ENCODE measurements at places on chromosomes 6 and 20.

GRCh38 chr6:47674673-47675072 lies 23.7 kb upstream of the ADGRF4 start:
- no peak for DNase-seq

DNA sequence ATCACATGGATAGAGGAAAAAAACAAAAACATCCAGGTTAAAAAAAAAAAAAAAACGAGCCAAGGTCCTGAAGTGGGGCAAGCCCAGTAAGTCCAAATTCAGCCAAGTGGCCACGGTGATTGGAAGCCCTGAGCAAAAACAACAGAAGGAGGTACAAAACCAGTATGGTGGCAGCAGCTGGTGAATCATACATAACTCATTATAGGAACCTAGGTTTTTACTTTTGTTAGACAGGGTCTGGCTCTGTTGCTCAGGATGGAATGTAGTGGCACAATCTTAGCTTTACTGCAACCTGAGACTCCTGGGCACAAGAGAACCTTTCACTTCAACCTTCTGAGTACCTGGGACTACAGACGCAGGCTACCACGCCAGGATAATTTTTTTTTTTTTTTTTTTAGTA lies 22.7 kb upstream of the MYB start:
- no peak for DNase-seq

GRCh38 chr6:37565267-37566110 lies 65.8 kb upstream of the CCDC167 start:
- DNase-seq, result no peak

DNA sequence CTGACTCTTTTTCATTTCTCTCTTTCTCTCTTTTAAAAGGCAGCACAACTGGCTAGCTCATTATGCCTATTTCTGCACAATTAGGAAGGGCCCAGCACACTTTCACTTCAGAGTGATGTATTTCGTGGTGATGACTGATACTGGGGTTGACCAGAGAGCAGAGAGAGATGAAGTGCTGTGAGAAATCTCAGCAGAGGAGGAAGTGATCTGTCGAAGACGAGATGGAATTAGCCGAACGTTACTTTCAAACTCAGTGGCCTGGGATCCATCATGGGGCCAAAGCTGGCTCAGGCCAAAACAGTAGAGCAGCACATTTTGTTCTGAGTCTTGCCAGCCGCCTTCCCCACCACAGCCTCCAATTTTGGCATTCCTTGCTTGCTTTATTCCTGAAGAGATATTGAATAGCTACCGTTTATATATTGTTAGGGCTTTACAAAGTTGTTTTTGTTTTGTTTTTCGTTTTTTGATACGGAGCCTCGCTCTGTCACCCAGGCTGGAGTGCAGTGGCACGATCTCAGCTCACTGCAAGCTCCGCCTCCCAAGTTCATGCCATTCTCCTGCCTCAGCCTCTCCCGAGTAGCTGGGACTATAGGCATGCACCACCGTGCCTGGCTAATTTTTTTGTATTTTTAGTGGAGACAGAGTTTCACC lies 213.2 kb upstream of the ECI2 start:
- DNase-seq, result no peak

- no peak for DNase-seq
Observed at GRCh38 chr20:52622081-52622480, 350.1 kb upstream of the TSHZ2 start.

DNA sequence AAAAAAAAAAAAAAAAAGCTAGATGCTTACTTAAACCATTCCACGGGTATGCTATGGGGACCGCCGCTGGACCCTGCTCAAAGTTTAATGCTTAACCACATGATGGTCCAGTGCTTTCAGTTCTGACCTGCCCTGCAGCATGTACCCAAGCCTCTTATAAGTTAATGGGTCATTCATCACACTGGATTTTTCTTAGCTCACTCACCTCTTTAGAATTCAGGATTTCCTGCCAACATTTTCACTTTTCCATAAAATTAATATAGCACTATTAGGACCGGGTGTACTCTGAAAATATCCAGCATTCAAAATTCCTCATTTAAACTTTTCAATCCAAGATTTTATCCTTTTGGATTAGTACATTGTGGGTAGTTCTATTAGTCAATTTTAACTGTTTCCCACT lies 140.8 kb downstream of the ALDH8A1 start:
- DNase-seq, result no peak

- DNase-seq, result no peak
Observed at GRCh38 chr20:9966966-9967365, 67.8 kb upstream of the ANKEF1 start.
